Dorsolateral prefrontal cortex (tissue), 122 donors: ENCODE measurements at places on chromosomes 1 and 21.

- no peak for DNase-seq
These were observed 1.0 kb downstream of the TMEM200B start for GRCh38 chr1:29122682-29123052.

GRCh38 chr1:173887627-173888026, 19.4 kb downstream of the ZBTB37 start:
- no peak for DNase-seq

- DNase-seq = no peak
These were observed 17.4 kb downstream of the ZZZ3 start for GRCh38 chr1:77664939-77665516.

GRCh38 chr1:107804134-107804533, 160.8 kb downstream of the VAV3 start:
- DNase-seq = no peak

DNA sequence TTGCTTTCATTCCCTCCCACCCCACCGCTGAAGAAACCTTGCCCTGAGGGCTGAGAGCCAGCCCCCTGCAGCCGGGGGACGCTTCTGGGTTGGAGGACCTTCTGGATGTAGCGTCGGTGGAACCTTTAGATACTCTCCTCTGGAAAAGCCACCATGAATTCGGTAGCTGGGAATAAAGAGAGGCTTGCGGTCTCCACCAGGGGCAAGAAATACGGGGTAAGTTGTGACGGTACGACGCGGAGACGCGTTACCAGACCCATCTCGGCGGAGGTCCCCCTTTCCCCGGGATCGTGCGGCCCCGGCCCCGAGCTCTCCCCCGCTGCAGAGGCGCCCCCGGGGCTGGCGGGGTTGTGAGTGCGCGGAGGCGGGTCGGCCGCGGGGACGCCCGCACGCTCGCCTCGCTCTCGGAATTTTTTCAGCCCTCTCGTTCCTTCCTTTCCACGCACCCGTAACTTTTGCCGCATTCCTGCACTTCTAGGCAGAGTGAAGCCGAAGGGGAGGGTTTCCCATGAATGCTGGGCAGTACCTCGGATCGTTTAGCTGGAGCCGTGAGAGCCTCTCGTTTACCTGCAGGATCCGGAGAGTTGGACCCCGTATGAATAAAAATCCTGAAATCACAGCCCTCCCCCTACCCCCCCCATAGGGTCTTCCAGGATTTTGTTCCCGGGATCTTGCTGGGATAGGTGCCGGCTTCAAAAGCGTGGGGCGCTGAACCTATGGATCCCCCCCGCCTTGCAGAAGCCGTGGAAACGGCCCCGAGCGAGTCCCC, 671 bp downstream of the KIF26B start:
- no peak for DNase-seq

DNA sequence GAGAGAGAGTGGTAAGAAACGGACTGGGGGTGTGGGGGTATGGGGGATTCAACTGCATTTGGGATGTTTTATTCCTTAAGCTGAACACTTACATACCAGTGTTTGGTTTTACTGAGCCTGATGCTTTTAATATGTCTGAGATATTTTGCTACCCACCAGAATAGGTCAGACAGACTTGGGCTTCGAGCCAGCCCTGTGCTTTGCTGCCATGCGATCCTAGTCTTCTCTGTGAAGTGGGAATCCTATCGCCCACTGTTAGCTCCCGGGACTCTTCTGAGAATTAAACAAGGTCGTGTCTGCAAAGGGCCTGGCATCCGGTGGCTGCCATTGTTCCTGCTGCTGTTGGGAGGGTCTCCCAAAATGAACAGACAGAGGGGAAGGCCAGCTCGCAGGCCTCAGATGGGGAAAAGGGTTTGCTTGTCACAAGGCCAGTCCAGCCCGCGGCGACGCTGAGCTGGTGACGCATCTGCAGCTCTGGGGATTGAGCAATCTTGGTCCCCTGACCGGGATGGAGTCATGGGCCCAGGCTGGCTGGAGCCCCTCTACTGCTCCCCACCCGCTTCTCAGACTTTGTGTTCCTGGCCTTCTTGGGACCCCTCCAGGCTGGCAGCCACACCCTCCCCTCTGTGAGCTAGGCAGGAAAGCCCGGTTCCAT, 26.9 kb upstream of the ECE1 start:
- no peak for DNase-seq

DNA sequence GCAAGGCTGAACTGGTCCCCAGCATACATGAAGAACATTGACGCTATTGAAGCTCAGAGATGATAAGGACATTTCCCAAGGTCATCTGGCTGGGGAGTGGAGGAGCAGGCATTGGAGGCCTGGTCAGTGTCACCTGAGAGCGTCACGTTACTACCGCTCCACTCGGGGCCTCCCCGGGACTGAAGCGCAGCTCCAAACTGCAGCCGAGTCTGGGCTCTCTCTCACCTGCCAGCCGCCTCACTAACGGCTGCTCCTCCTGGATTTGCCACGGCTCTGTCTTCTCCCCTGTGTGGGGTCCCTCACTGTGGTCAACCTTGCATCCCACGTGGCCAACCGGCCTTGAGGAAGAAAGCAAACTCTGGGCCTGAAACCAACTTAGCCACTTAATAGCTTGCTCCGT, 111.3 kb downstream of the ADSS2 start:
- DNase-seq = no peak

GRCh38 chr1:244386595-244386994, 65.1 kb downstream of the ADSS2 start:
- DNase-seq = no peak

GRCh38 chr1:223068900-223069665, 74.0 kb downstream of the TLR5 start:
- DNase-seq = no peak

DNA sequence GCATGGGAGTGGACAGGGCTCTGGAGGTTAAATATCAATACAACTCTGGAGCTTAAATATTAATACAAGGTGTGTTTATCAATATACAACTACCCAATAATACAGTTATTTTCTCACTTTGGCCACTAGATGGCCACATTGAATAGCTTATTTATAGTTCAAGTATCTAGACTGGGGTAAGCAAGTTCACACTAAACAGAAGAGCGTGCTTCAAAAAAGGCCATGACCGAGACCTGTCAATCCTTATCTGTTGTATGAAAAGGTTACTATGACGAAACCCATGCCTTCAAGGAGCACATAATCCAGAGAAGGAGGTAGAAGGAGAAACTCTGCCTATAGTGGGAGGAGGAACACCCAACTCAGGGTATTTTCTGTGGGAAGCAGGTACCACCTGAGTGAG, 29.1 kb downstream of the CHML start:
- DNase-seq = no peak

- DNase-seq = no peak
These were observed 47.1 kb upstream of the ARHGAP29 start for GRCh38 chr1:94284476-94284875.

GRCh38 chr1:53057127-53057526, 4.9 kb upstream of the PODN start:
- DNase-seq = no peak

- DNase-seq = no peak
These were observed 775 bp upstream of the AIM2 start for GRCh38 chr1:159077120-159077961.

DNA sequence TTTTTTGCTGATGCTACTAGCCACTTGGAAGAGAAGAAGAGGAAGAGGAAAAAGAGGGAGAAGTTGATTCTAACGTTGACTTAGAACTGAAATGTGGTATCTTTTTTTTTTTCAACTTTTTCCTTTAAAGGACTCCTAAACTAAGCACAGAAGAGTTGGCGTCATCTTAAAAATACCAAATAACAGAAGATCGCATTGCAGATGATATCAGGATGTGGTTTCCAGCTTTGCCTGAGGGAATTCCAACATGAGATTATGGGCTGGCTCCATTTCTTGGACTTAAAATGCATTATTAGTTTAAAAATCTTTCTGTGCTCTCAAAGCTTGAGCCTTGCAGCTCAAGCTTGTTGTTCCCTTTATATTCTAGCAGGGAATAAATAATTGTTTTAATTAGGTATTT, 29.8 kb downstream of the WDR3 start:
- no peak for DNase-seq
